NCI-H510A treated with DMSO at 0.1 percent for 48 hours (cell line): ENCODE measurements at places on chromosomes 3 and 15.
A peak's percentile ranks its signal among the peaks of the same experiment; 100 is the strongest.

GRCh38 chr15:85458764-85459163, 78.4 kb downstream of the AKAP13 start:
- DNase-seq, result no peak

- DNase-seq, result peak; percentile 10
Measured at GRCh38 chr3:28835751-28836150, 445.1 kb upstream of the RBMS3 start.

- DNase-seq, result no peak
Measured at GRCh38 chr3:100975714-100976113, 17.5 kb downstream of the ABI3BP start.

GRCh38 chr3:181358060-181358459, 353.7 kb upstream of the SOX2 start:
- no peak for DNase-seq

- peak; percentile 5 for DNase-seq
Measured at GRCh38 chr15:22978691-22979237, 1.4 kb downstream of the CYFIP1 start.

DNA sequence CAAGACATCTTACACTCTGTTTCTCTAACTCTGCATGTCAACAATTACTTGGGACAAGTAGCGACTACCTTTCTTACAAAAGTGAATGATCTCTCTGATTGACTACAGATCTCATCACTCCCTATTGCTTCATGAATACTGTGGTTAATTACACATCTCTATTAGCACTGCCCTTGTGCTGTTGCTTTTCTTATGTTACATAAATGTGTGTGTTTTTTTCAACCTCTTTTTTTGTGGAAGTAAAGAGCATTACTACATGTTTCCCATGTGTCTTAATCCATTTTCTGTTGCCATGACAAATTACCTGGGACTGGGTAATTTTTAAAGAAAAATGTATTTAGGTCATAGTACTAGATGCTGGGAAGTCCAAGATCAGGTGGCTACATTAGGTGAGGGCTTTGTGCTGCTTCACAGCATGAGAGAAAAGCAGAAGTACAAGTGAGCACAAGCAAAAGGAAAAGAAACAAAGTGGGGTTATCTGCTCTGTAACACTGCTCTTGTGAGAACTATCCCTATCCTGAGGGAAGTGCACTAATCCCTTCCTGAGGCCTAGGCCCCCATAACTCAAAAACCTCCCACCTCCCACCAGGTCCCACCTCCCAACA, 298.2 kb upstream of the SATB1 start:
- DNase-seq, result no peak

DNA sequence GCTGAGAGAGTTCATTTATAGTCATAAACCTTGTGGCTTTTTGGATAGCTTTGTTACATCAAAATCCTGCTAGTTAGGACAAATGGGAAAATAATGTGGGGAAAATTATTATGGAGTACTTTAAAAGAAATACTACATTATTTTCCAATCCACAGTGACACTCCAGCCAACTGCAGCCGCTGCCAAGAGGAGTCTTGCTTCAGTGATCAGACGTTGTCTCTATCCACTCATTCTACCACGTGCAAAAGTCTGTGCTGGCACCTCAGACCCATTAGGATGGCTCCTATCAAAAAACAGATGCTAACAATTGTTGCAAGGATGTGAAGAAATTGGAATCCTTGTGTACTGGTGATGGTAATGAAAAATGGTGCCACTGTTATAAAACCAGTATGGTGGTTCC, 128.6 kb upstream of the IQSEC1 start:
- DNase-seq, result no peak

DNA sequence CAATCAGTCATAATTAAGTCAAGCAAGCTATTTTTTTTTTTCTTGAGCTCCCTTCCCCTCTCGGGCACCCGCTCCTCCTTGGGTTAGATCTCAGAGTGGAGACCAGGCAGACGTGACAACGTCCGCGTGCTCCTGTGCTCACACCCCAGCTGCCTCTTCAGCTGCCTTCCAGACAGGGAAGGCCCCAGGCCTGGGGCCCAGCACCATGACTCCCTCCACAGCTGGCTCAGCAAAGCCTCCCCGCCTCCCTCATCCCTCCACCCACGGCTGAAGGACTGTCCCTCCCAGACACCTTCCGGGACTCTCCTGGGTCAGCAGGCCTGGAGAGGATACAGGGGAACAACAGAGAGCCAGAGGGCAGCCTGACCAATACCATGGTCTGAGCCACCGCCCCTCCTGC, 87.9 kb upstream of the LINGO1 start:
- DNase-seq, result no peak

- DNase-seq, result no peak
Measured at GRCh38 chr3:105448338-105448982, 81.8 kb downstream of the ALCAM start.

DNA sequence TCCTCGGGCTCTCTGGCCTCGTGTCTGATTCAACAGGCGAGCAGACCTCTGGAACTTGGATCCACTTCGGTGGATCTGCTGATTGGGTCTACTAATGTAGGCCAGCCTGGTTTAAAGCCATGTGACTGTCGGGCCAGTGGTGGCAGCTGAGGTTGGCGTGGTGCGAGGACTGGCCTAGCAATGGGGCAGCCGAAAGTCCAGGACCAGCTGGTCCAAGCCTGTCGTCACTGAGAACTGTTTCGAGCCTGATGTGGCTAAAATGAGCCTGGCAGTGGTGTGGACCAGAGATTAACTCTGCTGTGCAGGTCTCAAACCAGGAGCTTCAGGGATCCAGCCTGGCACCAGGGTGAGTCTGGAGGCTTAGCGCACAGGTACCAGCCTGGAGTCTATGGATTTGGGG, 56.4 kb upstream of the ROBO1 start:
- DNase-seq, result no peak

DNA sequence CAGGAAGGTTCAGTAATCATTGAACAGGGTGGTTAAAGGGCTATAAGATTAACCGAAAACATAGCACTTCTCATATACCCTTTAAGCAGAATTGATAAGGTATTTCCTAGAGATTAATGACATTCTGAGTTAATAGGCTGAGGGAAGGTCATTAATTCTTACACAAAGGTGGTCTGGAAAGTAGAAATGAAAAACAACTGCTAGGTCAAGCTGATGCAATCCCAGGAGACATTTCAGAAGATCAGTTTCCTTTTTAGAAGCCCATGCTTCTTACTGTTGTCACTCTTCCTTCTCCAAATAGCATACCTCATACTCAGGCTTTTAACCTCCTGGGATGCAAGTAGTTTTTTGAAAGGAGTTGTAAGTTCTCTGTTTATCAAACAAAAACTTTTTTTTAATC, 8.8 kb downstream of the FILIP1L start:
- DNase-seq, result no peak

DNA sequence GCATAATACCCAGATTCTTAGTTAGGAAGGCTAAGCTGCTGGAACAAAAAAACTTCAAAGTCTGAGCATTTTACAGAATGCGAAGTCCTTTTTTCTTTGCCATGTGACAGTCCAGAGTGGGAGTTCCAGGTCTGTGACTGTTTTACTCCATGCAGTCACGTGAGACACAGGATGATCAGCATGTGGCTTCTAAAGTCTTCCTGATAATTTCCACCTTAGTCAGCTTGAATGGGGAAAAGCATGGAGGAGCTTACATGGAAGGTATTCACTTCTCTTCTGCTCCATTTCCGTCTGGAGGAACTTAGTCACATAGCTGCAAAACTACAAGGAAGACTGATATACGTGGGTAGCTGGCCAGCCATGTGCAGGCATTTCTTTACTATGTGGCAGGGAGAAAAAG, 1.7 kb downstream of the SNTN start:
- no peak for DNase-seq

DNA sequence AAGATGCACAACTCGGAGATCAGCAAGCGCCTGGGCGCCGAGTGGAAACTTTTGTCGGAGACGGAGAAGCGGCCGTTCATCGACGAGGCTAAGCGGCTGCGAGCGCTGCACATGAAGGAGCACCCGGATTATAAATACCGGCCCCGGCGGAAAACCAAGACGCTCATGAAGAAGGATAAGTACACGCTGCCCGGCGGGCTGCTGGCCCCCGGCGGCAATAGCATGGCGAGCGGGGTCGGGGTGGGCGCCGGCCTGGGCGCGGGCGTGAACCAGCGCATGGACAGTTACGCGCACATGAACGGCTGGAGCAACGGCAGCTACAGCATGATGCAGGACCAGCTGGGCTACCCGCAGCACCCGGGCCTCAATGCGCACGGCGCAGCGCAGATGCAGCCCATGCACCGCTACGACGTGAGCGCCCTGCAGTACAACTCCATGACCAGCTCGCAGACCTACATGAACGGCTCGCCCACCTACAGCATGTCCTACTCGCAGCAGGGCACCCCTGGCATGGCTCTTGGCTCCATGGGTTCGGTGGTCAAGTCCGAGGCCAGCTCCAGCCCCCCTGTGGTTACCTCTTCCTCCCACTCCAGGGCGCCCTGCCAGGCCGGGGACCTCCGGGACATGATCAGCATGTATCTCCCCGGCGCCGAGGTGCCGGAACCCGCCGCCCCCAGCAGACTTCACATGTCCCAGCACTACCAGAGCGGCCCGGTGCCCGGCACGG, 991 bp downstream of the SOX2 start:
- DNase-seq, result peak; percentile 51

DNA sequence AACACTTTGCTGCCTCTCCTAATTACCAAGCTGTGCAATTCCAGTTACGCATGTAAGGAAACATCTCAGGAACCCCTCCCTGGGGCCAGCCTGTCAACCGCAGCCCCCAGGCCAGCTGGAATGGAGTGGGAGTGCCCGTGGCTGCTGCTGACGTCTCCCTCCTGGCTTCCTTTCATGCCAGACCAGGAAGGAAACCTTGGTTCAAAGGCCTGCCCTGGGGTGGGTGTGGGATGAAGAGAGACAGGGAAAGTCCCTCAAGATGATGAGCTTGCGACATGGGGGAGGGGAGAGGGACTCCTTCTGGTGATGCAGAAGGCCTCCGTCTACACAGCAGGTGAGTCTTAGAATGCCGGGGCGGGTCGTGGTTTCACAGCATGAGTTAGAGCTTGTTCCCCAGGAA, 11.4 kb upstream of the CYP11A1 start:
- DNase-seq, result no peak

DNA sequence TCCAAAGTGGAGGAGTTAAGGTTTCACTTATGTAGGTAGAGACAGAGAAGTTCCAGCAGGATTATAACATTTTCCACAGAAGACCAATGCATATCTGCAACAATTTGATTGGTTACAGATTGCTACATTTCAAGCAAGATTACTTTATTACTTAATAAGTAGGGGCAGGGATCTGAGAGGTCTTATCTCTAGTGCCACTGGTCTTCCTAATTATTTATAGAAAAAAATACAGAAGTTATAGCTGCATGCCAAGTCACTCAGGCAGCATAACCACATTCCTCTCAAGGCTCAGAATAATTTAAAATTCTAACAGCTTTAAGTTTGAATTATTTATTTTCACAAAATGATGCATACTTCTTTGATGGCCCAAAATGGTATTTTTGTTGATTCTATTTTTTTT, 30.5 kb downstream of the RAD54L2 start:
- DNase-seq, result no peak

GRCh38 chr3:127275287-127275781, 12.5 kb downstream of the PRR20G start:
- no peak for DNase-seq
